Hematopoietic multipotent progenitor cell treated with erythropoietin and hydrocortisone succinate and interleukin-3 and kit ligand, for 15 days (in vitro differentiated cells): ENCODE measurements at places on chromosomes 13 and 19.

GRCh38 chr19:27972291-27973040, 1240.5 kb downstream of the UQCRFS1 start:
- no peak for DNase-seq

- DNase-seq, result no peak
These were observed 48.6 kb upstream of the UBE2L5 start for GRCh38 chr13:30373727-30374126.

DNA sequence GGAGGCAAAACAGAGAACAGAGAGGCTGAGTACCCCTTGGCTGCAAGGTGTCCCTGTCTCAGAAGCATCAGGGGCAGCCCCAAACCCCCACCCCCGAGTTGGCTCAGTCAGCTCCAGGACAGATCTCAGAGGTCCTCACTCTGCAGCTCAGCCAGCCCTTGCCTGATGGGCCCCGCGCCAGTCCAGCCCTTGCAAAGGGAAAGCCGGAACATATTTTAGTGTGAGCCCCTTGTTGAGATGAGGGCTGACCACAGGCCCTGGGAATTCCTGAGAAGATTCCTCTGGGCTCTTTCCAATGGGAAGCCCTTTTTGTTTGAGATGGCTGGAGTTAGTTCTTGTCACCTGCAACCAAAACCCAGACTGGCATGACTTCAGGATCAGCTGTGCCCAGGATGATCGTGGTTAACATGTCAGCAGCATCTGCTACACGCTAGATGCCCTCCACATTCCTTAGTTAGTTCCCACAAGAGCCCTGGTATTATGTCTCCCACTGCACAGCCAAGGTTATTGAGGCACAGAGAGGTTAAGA, 33.9 kb upstream of the CCNE1 start:
- DNase-seq, result no peak

DNA sequence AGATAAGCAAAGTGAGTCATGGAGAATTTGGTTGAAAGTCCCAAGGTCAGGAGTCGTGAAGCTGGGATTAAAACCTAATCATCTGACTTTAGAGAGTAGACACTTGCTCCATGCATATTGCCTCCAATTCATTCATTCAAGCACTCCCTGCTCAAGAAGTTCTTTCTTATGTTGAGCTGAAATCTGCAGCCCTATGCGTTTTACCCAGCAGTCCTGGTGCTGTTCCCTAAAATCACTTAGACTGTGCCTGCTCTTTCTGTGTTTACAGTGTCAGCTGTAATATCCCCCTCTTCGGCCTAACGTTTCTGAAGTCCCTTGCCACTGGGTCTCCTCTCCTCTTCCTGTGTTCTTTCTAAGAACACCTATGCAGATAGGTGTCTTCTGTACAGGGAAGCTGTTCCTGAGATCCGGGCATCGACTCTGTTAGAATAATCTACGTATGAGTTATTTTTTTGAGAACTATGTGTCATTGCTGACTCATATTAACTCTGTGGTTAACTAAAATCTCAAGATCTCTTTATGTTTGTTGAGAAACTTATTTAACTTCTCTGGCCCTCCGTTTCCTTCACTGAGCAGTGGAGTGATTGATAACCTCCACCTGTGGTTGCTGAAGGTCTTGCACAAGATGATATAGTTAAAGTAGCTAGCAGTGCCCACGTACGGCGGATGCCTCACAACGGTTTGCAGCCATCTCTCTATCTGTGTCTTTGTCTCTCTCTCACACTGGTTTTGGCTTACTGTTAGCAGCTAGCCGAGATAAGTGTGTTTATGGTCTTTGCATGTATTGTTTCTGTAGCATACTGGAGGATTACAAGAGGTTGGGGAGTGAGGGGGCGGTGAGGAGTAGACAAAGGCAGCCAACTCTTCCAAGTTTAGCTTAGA, 4.7 kb downstream of the ALOX5AP start:
- DNase-seq, result no peak

GRCh38 chr13:113917594-113918371, 53.9 kb upstream of the GAS6 start:
- no peak for DNase-seq

- DNase-seq, result no peak
These were observed 794.7 kb downstream of the EFNB2 start for GRCh38 chr13:105740739-105741138.

GRCh38 chr13:77583581-77583980, 48.1 kb downstream of the SCEL start:
- no peak for DNase-seq

DNA sequence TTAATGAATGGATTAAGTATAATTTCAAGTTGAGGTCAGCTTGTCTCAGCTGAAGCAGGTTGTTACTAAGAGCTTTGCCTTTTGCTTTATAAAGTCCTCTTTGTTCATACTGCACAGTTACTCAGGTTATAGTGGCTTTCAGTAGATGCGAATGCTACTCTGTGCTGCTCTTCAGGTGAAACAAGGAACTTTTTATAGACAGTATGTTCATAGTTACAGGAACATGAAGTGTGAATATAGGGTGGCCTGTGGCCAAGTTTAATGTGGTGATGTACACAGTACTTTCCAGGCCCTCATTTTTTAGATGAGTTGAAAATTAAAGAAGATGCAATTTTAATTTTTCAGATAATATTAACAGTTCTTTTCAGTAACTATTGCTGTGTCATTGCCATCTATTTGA, 20.8 kb downstream of the SUGT1 start:
- no peak for DNase-seq
